ENCODE measurements at places on chromosomes 2 and 18. TPM values are rescaled to one million over a fixed set of nuclear protein-coding genes. Genes with fewer than 3 reads are reported as not detected.
A peak's percentile ranks its signal among the peaks of the same experiment; 100 is the strongest.

The PCARE gene
- total RNA-seq: 0.53 TPM

The EIF2AK2 gene
- 56.0 TPM for total RNA-seq

The OTOS gene
- total RNA-seq: not detected

The REG3A gene
- 2.3 TPM for total RNA-seq

The LRP2 gene
- total RNA-seq: 0.89 TPM

The UGT1A8 gene
- not detected for total RNA-seq

The REEP1 gene
- 0.98 TPM for total RNA-seq

The MAP2 gene
- 41.9 TPM for total RNA-seq

The OR6B2 gene
- total RNA-seq: 5.1 TPM

The MATN3 gene
- total RNA-seq: 8.8 TPM

The ALPP gene
- total RNA-seq: not detected

DNA sequence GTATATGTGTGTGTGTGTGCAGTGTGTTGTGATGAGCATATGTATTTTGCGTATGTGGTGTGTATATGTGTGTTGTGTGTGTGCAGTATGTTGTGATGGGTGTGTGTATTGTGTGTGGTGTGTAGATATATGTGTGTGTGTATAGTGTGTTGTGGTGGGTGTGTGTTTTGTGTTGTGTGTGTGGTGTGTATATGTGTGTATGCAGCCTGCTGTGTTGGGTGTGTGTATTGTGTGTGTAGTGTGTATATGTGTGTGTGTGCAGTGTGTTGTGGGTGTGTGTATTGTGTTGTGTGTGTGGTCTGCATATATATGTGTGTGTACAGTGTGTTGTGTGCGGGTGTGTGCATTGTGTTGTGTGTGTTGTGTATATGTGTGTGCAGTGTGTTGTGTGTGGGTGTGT lies 23.9 kb downstream of the ACKR3 start:
- DNase-seq: no peak

DNA sequence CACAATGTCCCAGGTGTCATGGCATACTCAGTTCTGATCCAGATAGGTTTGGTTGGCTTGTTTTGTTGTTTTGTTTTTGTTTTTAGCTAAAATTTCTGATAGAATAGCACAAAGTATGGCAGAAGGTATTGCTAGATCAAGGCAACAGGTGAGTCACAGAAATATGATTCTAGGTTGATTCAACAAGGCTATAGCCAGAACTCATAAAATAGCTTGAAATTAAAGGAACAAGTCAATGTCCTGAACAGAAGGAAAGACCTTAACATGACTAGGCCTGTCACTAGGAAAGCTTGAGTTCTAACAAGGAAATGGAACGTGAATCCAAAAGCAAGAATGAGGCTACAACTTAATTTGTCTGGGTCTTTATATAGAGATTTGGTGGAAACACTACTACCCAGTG lies 157.1 kb downstream of the GALNT3 start:
- DNase-seq: no peak

GRCh38 chr2:235043762-235044500 lies 92.1 kb downstream of the SH3BP4 start:
- DNase-seq: no peak

GRCh38 chr18:62605685-62606084 lies 82.9 kb downstream of the ZCCHC2 start:
- DNase-seq: peak; percentile 30

DNA sequence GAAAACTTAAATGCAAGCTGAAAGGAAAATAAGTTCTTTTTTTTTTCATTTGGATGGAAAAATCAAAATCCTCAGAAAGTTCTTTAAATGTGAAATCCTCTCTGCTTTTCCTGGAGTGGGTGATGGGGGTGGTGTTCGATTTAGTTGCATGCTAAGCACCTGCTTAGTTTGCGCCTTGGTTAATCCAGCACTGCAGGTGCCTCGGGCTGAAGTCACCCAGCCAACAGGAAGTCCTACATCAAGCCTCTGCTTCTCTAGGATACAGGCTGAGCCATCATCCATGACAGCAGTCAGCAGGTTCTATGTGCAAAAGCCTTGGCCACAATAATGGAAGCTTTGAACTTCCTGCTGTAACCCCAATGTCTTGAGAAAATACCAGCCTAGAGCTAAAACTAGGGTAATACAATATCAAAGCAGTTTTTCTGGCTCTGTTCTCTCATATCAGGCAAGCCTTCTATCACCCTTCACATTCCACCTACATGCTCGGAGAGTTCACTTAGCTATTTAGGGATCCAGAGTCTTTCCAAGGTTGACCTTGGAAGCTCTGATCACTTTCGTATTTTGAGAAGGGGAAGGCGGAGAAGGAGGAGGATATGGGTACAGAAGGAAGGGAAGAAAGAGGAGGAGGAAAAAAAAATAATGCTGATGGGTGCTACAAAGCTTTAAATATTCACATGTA lies 116.1 kb upstream of the LRRTM1 start:
- no peak for DNase-seq

GRCh38 chr2:187263675-187264560 lies 184.1 kb downstream of the CALCRL start:
- no peak for DNase-seq

DNA sequence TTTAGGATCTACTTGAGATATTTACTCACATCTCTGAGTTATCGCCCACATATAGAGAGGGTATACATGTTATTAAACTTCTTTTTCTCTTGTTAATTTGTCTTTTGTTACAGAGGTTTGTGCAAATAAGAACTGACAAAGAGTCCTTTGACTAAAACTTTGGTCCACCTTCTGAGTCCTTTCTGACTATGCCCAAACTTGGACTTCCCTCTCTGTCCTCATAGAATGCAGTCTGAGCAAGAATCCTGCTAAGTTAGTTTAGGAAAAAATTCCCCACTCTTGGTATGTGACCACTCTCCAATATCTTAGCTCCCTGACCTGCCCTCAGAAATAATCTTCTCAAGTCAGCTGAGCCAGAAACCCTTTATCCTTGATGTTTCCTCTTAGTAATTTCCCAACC lies 257.5 kb upstream of the REG3G start:
- no peak for DNase-seq

DNA sequence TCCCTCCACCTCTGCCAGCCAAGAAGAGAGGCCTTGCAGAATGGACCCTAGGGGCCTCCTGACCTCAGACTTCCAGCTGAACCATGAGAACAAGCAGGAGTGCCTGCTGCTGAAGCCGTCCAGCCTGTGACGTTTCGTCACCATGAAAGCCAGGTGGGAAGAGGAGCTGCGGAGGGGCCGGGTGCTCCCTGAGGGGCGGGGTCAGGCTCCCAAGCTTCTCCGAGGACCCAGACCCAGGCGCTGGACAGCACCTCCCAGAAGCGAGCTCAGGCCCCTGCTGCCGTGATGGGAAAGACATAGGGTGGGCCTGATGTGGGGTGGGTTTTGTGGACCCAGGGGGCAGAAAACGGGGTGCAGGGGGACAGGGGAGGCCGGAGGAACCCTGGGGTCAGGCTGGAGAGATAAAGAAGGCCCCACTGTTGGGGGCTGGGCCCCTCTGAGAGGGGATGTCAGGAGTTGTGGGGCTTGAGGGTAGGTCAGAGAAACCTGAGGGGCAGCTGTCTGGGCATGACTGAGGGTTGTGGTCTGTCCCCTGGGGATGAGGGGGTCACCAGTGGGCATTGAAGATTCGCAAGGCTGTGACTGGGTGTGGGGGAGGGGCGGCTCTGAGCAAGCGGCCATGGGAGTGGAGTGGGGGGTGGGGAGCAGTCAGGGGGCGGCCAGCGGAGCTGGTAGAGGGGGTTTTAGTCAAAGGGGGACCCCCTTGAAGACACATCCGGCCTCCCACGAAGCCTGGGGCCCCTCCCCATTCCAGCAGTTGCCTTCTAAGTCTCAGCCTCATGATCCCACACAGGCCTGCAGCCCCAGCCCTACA lies 73.4 kb upstream of the ODC1 start:
- peak; percentile 47 for DNase-seq

GRCh38 chr2:121197369-121198091 lies 87.5 kb downstream of the TFCP2L1 start:
- no peak for DNase-seq

GRCh38 chr2:7497178-7497577 lies 580.0 kb downstream of the RNF144A start:
- no peak for DNase-seq

- DNase-seq: no peak
Measured at GRCh38 chr2:229489016-229489415, 217.9 kb upstream of the PID1 start.

GRCh38 chr2:176121190-176122051 lies 1.1 kb upstream of the HOXD9 start:
- DNase-seq: no peak

DNA sequence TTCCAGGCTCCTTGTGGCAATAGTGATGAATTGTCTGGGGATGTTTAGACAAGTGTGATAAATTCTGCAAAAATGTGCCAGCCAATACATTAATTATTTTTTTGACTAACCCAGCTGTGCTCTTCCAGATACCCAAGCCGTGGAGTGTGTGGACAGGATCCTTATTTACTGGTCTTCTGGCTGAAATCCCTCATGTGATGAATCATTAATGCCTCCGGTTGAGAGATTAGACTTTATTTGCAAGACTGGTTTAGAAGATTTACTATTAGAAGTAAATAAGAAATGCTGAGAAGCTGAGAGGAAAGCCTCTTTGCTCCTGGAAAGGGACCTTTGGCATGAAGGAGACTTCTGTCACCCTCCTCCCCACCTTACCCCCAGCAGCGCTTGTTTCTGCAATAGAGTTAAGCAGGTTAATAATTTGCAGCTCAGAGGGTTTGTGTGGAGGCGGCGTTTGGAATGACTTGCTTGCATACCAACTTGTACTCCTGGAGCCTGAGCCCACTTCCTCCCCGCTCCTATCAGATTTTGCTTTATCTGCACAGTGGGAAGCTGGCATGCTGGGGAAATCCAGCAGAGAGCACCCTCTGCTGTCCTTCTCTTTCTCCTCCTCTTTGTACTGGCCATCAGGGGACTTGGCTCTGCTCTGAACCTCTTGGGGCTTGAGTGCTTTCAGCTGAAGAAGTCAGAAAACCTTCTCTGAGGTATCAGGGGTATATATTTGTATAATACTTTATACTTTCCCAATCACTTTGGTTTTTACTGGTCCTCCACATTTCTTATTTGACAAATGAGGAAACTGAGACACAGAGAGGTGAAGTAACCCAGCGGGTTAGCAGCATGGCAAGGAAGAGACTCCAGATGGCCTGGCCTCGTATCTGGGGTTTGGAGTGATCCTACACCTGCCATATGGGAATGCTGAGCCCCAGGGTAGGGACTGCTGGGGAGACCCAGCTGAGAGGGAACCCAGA lies 16.3 kb downstream of the SLC3A1 start:
- DNase-seq: no peak

GRCh38 chr2:190563109-190563508 lies 28.6 kb upstream of the NEMP2 start:
- DNase-seq: no peak

DNA sequence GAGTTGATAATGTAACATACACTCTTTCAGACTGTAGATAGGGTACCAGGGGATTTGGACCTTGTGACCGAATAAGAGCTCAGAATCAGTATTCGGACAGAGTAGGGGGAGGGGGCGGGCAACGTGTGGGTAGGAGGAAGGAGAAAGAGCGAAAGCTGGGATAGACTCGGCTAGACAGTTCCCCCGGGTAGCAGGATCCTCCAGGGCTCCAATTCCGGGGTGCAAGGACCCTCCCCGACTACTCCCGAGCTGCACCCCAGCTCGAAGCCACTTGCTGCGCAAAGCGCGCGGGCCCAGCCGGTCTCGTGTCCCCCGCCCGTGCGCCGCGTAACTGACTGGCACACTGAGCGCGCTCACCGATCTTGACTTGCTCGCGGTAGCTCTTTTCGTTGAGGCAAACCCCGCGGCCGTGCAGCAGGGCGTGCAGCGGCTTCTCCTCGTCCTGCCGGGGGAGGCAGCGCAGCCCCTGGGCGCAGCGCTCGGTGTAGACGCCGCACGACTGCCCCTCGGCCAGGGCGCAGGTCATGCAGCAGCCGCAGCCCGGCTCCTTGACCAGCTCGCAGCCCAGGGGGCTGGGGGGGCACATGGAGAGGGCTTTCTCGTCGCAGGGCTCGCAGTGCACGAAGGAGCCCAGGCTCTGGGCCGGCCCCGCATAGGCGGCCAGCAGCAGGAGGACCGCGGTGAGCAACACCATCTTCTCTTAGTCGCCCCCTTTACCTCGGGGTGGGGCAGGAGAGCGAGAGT lies 1.1 kb downstream of the IGFBP5 start:
- DNase-seq: peak; percentile 80

DNA sequence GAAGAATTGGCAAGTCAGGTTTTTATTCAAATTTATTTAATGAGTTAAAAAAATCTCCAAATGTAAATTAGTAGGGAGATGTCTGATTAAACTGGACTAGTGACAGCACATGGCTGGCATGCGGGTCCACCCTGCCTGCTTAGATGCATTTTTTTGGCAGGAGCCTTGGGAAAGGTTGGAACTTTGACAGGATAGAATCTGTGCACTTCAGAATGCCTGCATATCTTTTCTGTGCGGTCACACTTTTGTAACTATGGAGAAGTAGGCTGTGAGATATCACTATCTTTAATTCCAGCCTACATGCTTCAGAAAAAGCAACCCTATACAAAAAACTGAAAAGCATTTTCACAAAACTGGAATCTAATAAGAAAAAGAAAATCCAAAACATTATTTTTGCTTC lies 317.8 kb downstream of the MBD2 start:
- DNase-seq: no peak

DNA sequence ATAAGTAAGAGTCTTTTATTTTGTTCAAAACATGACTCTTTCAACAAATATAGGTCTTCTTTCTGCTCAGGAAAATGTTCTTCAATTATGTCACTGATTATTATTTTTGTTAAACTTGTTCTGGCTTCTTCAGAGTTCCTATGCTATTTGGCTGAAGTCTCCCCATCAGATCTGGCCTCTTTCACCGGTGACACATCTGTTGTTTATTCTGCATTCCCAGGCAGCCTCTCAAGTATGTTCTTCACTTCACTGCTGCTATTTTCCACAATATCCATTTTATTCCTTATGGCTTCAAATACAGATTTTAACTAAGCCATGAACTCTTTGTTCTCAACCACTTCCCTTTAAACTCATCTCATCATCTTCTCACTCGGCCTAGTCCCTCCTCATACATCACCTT lies 45.7 kb downstream of the HDAC4 start:
- no peak for DNase-seq

GRCh38 chr2:27798948-27799645 lies 27.6 kb downstream of the MRPL33 start:
- no peak for DNase-seq

DNA sequence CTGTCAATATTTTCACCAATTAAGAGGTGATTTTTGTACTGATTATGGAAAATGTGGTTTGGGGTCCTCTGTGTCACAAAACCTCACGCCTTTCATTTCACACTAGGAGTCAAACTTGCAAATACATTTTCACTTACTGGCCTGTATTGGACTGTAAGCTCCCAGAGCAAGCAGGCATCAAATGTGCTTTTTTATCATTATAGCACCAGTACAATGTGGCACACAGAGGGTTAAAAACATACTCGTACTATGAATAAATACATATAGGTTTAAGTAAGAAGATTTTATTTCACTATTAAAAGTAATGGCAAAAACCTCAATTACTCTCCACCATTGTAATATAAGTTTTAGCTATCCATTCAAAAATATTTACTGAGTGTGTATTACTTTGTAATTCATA lies 56.7 kb downstream of the ABCB11 start:
- DNase-seq: no peak

- no peak for DNase-seq
Measured at GRCh38 chr18:69845593-69846506, 101.8 kb downstream of the CD226 start.

GRCh38 chr18:74251297-74252038 lies 40.3 kb downstream of the CYB5A start:
- DNase-seq: no peak

All from sciatic nerve (tissue), 2 donors.